ENCODE measurements at places on chromosomes 1 and 21. TPM values are rescaled to one million over a fixed set of nuclear protein-coding genes. Genes with fewer than 3 reads are reported as not detected.

DNA sequence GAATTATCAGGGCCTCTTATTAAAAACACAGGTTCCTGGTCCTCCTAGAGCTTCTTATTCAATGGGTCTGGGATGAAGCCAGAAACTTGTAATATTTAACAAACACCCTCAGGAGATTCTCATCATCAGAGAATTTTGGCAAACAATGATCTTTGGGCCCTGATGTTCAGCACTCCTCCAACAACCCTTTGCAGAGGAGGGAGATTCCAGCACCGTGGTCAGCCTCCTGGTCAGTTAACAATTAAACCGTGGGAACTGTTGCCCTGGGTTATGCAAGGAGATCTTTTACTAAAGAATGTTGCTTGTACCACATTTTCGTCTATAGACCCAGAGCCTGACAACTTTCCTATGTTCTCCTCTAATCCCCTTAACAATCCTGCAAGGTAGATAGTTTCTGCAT, 294.4 kb downstream of the PLPP3 start:
- no peaks in the 10 kb centered on the region for H3K27me3 ChIP-seq
- H3K27ac ChIP-seq: no peak overlapping the region
- H3K4me3 ChIP-seq: no peak overlapping the region
- H3K36me3 ChIP-seq: no peaks in the 10 kb centered on the region

The GPR3 gene
- total RNA-seq: 0.58 TPM

The MCOLN2 gene
- total RNA-seq: 28.2 TPM

DNA sequence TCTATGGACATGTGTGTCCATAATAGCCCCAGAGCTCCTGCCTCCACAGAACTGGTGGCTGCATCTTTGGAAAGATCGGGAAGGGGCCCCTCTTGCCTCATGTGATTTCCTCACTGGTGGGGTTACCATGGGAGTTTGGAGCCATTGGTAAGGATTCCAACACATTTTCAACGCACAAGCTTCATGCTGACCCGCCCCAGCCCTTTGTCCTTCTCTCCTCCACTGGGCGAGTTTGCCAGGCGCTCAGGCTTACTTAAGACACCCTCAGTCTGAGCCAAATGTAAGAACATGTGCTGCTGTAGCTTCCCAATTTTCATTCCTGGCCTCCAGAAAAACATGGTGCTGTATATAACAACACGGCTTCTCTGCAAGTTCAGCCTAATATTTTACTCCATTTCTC, 72.4 kb downstream of the ATP5PO start:
- H3K27ac ChIP-seq: no peak overlapping the region
- H3K27me3 ChIP-seq: no peaks in the 10 kb centered on the region
- H3K4me3 ChIP-seq: no peak overlapping the region
- no peaks in the 10 kb centered on the region for H3K36me3 ChIP-seq
- no peaks in the 10 kb centered on the region for H3K4me1 ChIP-seq
- no peak for DNase-seq

The NBPF10 gene
- total RNA-seq: 2.2 TPM

The PLA2G4A gene
- 0.13 TPM for total RNA-seq

The FCRL5 gene
- total RNA-seq: not detected

The HTR6 gene
- total RNA-seq: not detected

DNA sequence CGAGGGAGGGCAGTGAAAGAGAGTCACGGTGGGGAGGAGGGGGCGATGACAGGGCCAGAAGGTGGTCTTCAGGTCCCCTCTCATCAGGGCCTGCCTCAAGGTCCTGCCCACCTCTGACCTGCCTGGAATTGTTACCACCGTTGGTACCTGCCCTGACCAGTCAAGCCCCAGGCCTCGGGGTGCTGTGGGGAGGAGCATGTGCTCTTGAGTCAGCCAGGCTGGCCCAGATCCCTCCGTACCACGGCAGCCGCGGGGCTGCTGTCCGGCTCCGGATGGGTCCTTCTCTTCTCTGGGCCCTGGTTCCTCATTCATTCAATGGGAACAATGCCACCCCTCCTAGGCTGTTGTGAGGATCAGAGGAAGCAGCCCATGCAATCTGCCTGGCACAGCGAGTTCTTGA, 22.0 kb downstream of the SERINC2 start:
- no peaks in the 10 kb centered on the region for H3K4me1 ChIP-seq
- H3K4me3 ChIP-seq: no peak overlapping the region
- no peak overlapping the region for H3K27ac ChIP-seq
- no peak for DNase-seq
- no peaks in the 10 kb centered on the region for H3K27me3 ChIP-seq

DNA sequence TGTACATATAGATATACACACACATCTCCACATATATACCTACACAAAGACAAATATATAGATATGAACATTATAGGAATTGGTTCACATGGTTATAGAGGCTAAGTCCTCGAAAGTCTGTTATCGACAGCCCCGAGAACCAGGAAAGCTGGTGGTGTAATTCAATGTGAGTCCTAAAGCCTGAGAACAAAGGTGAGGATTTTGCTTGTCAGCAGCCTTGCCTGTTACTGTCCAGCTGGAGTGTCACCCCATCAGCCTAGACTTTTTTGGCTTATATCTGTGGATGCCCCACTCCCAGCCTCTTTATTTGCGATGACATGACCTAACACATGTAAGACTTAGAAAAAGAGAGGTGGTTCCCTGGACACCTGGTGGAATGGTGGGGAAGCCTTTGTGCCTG, 97.0 kb downstream of the GIPC2 start:
- peak overlapping the region; percentile 58 for H3K27ac ChIP-seq
- H3K27me3 ChIP-seq: peaks cover 4% of the 10 kb centered on the region
- DNase-seq: no peak
- H3K36me3 ChIP-seq: no peaks in the 10 kb centered on the region

- H3K4me3 ChIP-seq: no peak overlapping the region
- no peak for DNase-seq
- no peaks in the 10 kb centered on the region for H3K4me1 ChIP-seq
- no peaks in the 10 kb centered on the region for H3K27me3 ChIP-seq
Measured at GRCh38 chr1:214116258-214116657, 128.5 kb downstream of the PROX1 start.

The GALE gene
- total RNA-seq: 33.5 TPM

- peak overlapping the region; percentile 94 for H3K27ac ChIP-seq
- peak; percentile 87 for DNase-seq
- no peaks in the 10 kb centered on the region for H3K27me3 ChIP-seq
Measured at GRCh38 chr1:2414297-2414958, 2.1 kb upstream of the PEX10 start.

- no peaks in the 10 kb centered on the region for H3K36me3 ChIP-seq
- H3K4me3 ChIP-seq: no peak overlapping the region
- H3K27ac ChIP-seq: no peak overlapping the region
- H3K27me3 ChIP-seq: peaks cover 1% of the 10 kb centered on the region
- no peak for DNase-seq
Measured at GRCh38 chr1:232617237-232617636, 12.7 kb downstream of the SIPA1L2 start.

DNA sequence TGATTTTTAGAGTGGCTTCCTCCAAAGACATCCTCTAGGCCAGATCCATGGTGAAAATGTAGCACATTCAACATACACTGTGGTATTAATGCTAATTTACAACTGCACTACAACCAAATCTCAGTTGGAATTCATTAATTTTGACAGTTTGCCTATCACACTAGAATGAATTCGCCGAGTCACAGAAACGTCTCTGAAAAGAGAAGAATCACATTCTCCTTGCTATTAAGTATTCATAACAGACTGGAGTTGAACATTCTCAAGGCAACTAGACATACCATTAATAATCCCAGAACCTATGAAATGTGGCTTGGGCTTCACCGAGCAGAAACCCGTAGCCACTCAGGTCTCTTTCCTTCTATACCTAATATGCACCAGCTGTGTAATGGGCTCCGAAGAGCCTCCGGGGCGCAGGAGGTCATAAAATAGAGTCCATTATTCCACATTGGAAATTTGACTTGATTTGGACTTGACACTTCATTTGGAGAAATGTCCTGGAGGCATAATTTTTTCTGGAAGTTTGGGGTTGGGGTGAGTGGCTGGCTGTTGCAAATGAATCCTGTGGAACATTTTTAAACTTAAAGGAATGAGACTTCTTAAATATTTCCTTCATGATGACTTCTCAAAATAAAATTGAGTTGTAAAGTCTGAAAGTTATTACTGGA, 117.1 kb downstream of the DSCAM start:
- no peaks in the 10 kb centered on the region for H3K27me3 ChIP-seq
- no peaks in the 10 kb centered on the region for H3K36me3 ChIP-seq
- no peak for DNase-seq

DNA sequence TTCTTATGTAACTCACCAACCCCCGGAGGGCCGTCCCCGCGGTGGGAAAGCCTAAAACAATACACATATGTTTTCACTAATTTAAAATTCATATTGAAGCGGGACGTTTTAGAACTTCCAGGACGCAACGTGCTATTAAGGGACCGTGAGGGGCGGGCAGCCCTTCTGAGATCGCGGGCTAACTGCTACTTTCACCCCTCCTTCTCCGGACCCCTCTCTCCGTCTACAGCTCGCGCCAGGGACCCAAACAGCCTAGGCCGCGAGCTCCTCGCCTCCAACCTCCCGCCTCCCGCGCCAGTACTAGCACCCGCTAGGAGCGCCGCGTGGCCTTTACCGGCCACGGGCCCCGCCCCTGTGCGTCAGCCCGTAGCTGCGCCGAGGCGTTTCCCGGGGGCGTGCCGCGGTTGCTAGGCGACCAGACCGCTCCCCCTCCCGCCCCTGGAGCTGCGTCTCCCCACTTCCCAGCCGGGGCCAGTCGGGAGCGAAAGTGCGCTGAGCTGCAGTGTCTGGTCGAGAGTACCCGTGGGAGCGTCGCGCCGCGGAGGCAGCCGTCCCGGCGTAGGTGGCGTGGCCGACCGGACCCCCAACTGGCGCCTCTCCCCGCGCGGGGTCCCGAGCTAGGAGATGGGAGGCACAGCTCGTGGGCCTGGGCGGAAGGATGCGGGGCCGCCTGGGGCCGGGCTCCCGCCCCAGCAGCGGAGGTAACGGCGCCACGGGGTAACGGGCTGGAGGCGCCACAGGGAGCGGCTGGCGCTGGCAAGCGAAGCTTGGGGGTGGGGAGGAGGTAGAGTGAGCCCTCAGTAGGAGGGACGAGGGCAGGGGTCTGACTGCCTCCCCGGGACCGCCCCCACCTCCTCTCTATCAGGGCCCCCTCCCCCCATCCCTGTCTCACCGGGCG, at the start of gene DYRK3:
TSS of gene DYRK3 (plus strand) at position 457 of the 898 bp plus-strand sequence. CDS start at position 625, 168 bp downstream.
- H3K4me3 ChIP-seq: peak within 1 kb of the TSS; percentile 80
- H3K4me1 ChIP-seq: peaks cover 36% of the 10 kb centered on the region
- peak within 1 kb of the TSS; percentile 80 for H3K27ac ChIP-seq
- peaks cover 23% of the 10 kb centered on the region for H3K27me3 ChIP-seq

GRCh38 chr1:26471498-26472319, 531 bp upstream of the HMGN2 start:
- peaks cover 52% of the 10 kb centered on the region for H3K4me1 ChIP-seq
- H3K27ac ChIP-seq: peak overlapping the region; percentile 97
- H3K27me3 ChIP-seq: no peaks in the 10 kb centered on the region
- peak overlapping the region; percentile 95 for H3K4me3 ChIP-seq
- peak; percentile 55 for DNase-seq

DNA sequence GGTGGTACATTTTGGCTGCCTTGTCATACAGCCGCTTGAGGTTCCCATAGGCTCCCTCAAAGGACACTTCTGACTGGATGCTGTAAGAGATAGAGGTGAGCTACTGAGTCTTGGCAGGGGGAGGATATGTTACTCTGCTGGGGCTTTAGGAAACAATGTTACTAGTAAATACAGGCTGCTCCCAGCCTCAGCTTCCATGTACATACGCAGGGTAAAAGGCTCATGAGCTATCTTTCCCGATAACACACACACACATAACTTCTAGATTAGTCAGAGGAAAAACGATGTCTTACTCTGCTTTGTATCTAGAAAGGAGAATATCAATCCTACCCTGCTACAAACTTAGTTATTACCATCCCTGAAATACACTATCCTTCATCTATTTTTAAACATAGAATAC, 14.3 kb downstream of the SMG5 start:
- H3K27ac ChIP-seq: no peak overlapping the region
- H3K4me1 ChIP-seq: no peaks in the 10 kb centered on the region
- peaks cover 71% of the 10 kb centered on the region for H3K36me3 ChIP-seq
- no peak overlapping the region for H3K4me3 ChIP-seq
- DNase-seq: no peak

DNA sequence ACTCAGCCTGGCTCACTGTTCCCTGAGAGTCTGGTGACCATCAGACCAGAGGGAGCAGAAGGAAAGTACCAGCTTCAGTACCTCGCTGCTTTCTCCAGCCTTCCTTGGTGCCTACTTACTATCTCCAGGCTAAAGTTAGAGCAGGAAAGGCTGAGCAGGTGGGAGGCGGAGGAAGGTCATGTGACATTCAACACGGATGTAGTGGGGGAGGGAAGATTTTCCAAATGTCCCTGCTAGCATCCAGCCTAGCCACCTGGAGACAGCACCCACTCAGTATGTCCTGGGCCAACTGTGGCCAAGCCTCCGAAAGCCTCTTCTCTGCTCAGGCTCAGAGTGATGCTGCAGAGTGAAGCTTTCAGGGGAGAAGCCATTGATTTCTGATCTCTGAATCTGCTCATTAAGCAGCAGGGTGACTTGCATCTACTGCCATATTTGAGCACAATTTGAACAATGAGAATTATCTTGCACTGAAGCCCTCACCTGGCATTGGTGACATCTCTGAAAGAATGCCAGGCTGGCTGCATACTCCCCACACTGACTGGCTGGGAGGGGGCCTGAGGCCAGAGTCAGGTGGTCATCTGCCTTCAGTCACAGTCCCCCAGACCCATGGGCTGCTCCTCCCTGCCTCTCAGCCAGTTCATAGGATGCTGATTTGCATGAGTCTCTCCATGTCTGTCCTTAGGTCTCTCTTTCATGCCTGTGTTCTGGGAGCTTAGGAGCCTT, 86.2 kb downstream of the KCND3 start:
- no peak overlapping the region for H3K4me3 ChIP-seq
- DNase-seq: no peak
- H3K4me1 ChIP-seq: peaks cover 21% of the 10 kb centered on the region
- H3K27ac ChIP-seq: no peak overlapping the region

DNA sequence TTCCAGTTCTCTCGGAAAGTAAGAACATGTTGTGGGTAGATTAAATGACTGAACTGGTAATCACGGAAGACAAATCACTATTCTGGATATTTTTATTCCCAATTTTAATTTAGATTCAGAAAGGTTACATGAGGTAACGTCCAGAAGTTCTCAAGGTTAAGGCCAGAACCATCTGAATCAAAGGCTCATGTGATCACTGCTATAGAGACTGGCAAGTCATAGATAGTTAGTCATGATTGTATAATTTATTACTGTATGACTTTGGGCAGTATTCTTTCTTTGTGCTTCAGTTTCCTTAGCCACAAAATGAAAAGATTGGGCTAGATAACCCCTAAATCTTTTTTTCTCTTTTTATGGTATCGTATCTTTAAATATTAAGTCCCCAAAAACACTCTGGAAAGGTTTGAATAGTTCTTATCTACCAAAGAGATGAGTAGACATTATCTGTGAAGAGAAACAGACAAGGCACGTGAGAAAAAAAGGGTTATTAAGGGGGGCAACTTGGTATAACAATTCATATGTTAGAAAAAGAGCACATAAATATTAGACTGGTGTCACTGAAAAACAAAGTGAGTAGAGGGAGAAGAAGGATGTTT, 241.0 kb downstream of the PTPRC start:
- peaks cover 16% of the 10 kb centered on the region for H3K4me1 ChIP-seq
- no peak for DNase-seq
- no peak overlapping the region for H3K27ac ChIP-seq
- H3K4me3 ChIP-seq: no peak overlapping the region
- peaks cover 34% of the 10 kb centered on the region for H3K36me3 ChIP-seq

The TCHH gene
- 0.05 TPM for total RNA-seq

Data from activated CD4-positive, alpha-beta memory T cell treated with anti-CD3 and anti-CD28 coated beads, Interleukin-2, amount 10 ng/mL, durations not matched to agents 7 days and 5 days (primary cell).